Activated B cell treated with CpG ODN at 0.5 μM for 24 hours (primary cell): ENCODE measurements at places on chromosomes 5 and 9.

DNA sequence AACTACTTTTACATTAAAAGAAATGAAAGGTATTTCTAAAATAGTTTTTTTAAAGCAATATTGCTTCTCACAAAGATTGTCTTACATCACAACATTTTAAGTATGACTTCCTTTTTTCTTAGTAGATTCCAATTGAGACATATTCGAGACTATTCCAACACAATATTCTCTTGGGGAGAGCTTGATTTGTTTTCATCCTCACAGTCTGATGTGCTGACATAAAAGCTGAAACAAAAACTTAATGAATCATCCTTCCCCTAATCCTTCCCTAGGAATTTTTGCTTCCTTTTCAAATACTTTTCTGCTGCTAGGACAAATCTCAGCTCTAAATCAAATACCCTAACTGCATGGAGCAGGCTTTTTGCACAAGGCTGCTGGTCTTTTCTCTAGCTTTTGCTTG lies 245.8 kb upstream of the MAP3K1 start:
- DNase-seq = no peak

- DNase-seq = peak; percentile 55
Measured at GRCh38 chr9:90219548-90220118, 423.0 kb downstream of the DIRAS2 start.

- DNase-seq = no peak
Measured at GRCh38 chr5:178454821-178455479, 135.2 kb downstream of the COL23A1 start.

- DNase-seq = no peak
Measured at GRCh38 chr5:165574100-165574499, 2068.7 kb downstream of the MAT2B start.

GRCh38 chr9:134968011-134968822 lies 50.5 kb upstream of the FCN1 start:
- DNase-seq = peak; percentile 6

DNA sequence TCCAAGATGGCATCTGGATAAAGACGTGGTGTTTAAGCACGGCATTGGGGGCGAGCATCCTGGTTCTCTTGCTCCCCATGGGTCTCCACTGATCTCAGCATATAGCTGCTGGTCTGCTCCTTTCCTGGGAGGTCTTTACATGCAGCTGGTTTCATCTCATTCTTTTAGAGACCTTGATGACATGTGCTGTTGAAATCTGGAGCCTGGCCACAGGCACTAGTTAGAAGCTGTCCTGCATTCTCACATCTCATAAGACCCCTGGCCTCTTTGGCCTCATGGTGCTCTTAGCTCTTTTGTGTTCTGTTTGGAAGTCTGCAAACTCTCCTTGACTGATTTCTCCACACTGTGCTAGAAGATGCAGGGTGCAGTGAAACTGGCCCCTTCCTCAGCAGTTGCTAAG lies 113.0 kb downstream of the SMARCA2 start:
- DNase-seq = no peak

GRCh38 chr9:2267181-2267745 lies 252.1 kb downstream of the SMARCA2 start:
- DNase-seq = no peak

- no peak for DNase-seq
Measured at GRCh38 chr5:63553073-63553472, 409.2 kb downstream of the HTR1A start.

- DNase-seq = no peak
Measured at GRCh38 chr5:32777222-32777621, 66.1 kb downstream of the NPR3 start.

- no peak for DNase-seq
Measured at GRCh38 chr5:95005811-95006210, 279.1 kb downstream of the MCTP1 start.

GRCh38 chr9:98226516-98226915 lies 28.9 kb downstream of the TBC1D2 start:
- no peak for DNase-seq
